ENCODE measurements at places on chromosomes 3 and 15.

- DNase-seq = no peak
Measured at GRCh38 chr15:95690631-95691340, 639.7 kb upstream of the NR2F2 start.

GRCh38 chr3:135106445-135106844, 311.4 kb downstream of the EPHB1 start:
- no peak for DNase-seq

DNA sequence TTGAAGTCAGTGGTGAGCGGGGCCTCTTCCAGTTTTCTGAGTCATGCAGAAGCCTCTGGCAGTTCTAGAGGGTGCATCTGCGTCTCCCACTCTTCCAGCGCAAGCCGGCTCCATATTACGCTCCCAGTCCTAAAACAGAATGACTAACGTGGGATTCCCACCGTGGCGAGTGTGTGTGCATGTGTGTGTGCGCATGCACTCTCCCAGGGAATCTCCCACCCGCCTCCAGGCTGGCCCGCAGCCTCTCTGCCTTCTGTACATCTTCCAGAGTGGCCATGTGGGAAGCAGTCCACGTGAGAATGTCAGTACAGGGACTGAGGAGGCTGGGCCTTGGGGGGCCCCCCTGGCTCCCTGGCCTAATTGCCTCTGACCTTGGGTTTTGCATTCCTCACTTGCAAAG, 87.7 kb downstream of the LSM3 start:
- no peak for DNase-seq

DNA sequence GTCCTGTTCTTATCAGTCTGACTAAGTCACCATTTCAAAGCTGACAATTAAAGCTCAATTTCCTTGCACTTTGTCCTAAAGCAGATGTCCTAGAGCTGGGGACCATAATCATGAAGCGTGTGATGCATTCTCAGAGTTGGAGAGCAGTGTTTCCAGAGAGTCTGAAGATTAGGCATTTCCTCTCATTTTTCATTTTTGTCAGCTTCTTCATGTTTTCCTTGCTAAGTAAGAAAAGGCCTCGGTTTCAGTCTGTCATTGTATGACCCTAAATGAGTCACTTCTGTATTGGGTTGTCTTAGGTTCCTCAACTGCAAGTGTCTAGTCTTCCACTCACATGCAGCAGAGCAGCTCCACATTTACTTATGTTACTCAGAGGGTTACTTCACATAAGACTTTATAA, 257.2 kb upstream of the TPRG1 start:
- DNase-seq = no peak

DNA sequence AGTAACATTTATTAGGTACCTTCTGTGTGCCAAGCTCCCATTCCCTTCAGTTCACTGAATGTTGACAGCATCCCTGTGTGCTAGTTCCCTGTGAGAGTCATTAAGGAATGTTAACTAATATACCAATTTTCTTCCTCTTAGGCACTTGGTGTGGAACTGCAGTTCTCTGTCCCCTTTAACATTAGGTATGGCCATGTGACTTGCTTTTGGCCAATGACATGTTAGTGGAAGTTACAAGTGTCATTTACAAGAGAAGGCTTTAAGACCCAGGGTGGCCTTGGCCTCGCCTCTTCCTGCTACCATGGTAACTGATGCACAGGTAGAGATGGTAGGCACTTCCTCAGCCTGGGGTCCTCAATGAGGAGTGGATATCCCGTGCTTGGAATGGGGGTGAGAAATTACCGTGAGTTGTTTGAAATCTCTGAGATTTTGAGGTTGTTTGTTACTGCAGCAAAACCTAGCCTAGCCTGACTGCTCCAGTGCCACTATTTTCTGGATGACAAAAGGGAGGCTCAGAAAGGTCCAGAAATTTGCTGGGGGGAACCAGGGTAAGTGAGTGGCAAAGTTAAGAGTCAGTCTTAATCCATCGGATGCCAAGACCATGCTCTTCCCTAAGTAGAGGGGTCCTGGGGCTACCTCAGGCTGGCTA, 21.2 kb upstream of the LINGO1 start:
- no peak for DNase-seq

Data from pons (tissue), 1 donor.